Urothelium cell line (cell line): ENCODE measurements at places on chromosomes 1 and 21.

- no peak for DNase-seq
These were observed 46.8 kb downstream of the TRPM2 start for GRCh38 chr21:44399955-44400790.

GRCh38 chr1:84842748-84843231, 50.2 kb downstream of the LPAR3 start:
- DNase-seq, result no peak

GRCh38 chr1:80894921-80895320, 905.8 kb upstream of the ADGRL2 start:
- no peak for DNase-seq

DNA sequence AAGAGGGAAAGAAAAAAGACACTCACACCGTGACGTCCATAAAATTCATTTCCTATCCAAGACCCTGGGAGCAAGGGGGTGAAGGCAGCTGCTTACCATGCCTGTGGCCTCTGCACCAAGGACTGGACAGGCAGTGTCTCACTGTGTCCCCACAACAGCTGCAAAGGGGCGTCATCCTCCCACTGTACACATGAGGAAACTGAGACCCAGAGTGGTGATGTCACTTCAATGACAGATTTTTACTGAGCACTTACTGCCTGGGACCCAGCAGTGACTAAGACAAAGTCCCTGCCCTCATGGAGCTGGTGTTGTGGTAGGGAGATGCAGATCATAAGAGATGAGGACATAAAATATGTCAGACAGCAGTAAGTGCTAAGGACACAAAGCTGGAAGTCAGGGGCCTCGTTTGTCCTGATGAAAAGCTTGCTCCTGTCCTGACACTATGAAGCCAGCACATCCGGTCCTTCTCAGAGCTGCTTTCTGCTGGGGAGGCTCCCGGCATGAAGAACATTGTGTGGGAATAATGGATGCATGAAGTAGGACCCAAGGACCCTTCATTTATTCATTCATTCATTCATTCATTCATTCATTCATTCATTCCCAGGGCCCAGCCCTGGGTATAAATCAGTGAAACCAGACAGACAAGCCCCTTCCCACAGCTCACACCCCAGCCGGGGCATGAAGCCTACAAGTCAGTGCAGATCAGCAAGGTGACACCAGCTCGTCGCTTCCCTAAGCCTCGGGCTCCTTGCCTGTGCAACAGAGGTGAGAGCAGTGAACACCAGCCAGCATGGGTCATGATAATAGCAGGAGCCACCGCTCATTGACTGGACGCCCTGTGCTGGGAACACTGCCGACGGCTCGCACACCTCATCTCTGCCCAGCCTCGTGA, 473.7 kb downstream of the MATN1 start:
- no peak for DNase-seq

DNA sequence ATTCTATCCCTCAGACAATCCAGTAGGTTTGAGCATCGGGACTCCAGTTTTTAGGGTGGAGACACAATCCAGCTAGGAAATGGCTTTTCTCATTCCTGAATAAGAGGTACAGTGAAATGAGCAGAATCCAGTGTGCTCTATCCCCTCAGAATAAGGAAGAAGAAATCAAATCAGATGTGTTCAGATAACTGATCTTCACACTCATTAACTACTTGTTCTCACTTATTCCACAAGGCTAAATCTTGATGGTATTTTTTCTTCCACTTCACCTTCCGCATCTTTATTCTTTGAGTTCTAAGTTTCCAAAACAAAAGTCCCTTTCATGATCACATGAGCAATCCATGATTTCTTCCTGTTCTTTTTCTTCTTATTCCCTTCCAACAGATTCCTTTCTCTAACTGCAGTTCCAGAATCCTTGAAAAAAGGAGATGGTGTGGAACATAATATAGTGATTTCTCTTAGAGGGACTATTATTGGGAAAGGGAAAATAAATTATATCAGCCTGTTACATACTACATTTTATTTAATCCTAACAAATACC, 1.7 kb downstream of the SYT11 start:
- no peak for DNase-seq

DNA sequence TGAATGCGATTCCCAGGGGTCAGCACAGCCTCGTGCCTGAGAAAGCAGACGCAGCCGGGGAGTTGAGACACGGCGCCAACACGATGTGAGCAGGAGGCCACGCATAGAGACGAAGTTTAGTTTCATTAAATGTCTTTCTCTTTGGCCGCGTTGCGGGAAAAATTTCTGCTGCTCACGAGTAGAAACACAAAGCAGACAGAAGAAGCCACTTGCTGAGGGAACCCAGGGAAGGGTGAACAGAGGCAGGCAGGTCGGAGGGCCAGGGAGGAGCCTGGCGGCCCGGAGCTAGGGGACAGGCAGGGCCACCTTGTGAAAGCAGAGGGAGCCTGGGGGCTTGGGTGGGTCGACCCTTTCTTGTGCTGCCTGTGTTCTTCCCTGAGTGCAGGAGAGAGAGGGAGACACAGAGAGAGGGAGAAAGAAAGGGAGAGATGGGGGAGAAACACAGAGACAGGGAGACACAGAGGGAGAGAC, 33.2 kb downstream of the POFUT2 start:
- no peak for DNase-seq

GRCh38 chr21:40846103-40846502, 855 bp downstream of the DSCAM start:
- no peak for DNase-seq
